ENCODE measurements at places on chromosomes 3 and 15.

GRCh38 chr3:71625676-71626075, 42.1 kb upstream of the FOXP1 start:
- no peak for DNase-seq

- DNase-seq = no peak
Observed at GRCh38 chr3:144148356-144148755, 176.7 kb downstream of the DIPK2A start.

DNA sequence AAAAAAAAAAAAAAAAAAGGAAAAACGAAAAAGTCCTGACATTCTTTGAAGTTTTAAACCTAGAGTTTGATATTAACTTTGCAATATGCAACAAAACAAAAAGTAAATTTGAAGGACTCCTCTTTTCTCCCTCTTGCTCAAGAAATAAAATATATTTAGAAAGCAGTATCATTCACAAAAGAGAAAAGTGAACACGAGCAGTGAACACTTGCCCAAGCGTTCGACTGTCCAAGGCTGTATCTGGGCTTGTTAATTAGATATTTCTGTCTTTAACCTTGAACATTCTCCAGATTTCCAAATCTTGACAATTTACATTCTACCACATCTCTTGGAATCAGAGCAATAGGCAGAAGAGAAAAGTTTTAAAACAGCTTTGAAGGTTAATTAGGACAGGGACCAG, 357.7 kb downstream of the TIGIT start:
- no peak for DNase-seq

GRCh38 chr3:139935866-139936817, 1.2 kb downstream of the CLSTN2 start:
- no peak for DNase-seq

- DNase-seq = no peak
Observed at GRCh38 chr3:40317061-40317855, 7.8 kb downstream of the EIF1B start.

DNA sequence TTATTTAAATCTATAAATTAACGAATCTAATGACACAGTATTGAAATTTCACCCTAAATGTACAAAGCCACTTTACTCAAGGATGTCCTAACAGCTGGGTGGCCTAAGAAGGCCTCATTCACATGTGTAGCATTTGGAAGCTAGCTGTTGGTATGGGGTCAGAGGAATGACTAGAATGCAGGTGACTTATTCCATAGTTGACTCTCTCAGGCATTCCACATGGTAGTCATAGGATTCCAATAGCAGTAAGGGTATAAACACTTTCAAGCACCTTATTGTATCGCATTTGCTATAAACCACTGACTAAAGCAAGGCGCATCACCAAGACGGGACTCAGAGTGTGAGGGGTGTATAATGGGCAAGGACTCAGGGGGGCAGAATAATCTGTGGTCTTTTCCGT, 294.8 kb upstream of the EPHA3 start:
- DNase-seq = no peak

Data from GM04503 (cell line).